ENCODE measurements at places on chromosomes 5 and 9. TPM values are rescaled to one million over a fixed set of nuclear protein-coding genes. Genes with fewer than 3 reads are reported as not detected.
A peak's percentile ranks its signal among the peaks of the same experiment; 100 is the strongest.

HAVCR2 gene
- total RNA-seq: not detected

SYK gene
- 0.74 TPM for total RNA-seq

TNFSF15 gene
- not detected for total RNA-seq

TAS2R1 gene
- not detected for total RNA-seq

IER5L gene
- 57.1 TPM for total RNA-seq

NOL8 gene
- total RNA-seq: 37.9 TPM

TMC1 gene
- total RNA-seq: not detected

- DNase-seq: no peak
Measured at GRCh38 chr5:91910655-91911054, 527.5 kb upstream of the ARRDC3 start.

GRCh38 chr9:75885652-75886051 is 4.8 kb upstream of the PCSK5 start:
- no peak for DNase-seq

GRCh38 chr9:130576176-130576575 is 3.2 kb upstream of the FUBP3 start:
- no peak for DNase-seq

DNA sequence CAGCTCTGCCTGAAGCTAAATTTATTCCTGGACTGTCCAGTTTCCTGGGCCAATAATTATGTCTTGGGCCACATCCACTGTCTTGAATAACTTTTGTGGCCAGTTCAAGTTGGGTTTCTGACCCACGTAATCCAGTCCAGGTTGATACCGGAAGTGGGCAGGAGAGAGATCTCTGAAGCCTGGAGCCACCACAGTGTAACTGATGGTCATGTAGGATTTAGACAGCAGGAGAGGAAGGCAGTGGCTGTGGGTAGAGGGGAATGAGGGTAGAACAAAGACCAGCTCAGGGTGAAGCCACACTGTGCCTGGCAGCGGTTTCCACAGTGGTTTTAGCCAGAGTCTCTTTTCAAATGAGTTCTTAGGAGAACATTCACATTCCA is 30.2 kb downstream of the SH3PXD2B start:
- DNase-seq: no peak

- peak; percentile 78 for DNase-seq
Measured at GRCh38 chr9:86486891-86487837, 133.0 kb upstream of the TUT7 start.

DNA sequence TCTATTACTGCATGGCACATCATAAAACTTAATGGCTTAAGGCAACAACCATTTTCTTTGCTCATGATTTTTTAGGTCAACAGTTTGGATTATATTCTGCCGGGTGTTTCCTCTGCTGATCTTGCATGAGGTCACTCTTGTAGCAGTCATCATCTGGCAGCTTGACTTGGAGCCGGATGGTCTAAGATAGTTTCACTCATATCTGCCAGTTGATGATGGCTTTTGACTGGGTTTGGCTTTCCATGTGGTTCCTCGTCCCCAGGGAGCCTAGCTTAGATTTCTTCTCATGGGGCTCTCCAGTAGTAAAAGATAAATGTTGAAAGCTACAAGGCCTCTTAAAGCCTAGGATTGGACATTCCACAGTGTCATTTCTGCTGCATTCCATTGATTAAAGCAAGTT is 27.4 kb downstream of the LNPEP start:
- DNase-seq: peak; percentile 81

DNA sequence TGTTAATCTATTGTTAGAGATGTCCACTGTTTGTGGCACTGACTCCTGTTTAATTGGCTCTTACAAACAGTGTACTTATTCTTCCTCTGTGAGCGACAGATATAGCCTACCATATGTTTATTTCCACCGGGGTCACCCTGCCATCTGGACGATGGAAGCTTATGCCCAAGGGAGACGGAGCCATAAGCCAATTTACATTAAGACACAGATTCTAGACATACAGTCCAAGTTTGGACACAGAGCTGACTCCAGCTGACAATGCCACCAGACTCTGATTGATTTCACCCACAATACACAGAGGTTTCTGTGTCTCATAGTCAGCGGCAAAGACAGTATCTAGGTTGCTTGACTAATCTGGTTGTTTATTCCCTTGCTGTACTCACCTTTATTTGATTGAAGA is 198.9 kb downstream of the ENC1 start:
- no peak for DNase-seq

- DNase-seq: no peak
Measured at GRCh38 chr9:136626066-136626725, 36.5 kb upstream of the EGFL7 start.

- no peak for DNase-seq
Measured at GRCh38 chr5:168446983-168447619, 39.2 kb upstream of the RARS1 start.

DNA sequence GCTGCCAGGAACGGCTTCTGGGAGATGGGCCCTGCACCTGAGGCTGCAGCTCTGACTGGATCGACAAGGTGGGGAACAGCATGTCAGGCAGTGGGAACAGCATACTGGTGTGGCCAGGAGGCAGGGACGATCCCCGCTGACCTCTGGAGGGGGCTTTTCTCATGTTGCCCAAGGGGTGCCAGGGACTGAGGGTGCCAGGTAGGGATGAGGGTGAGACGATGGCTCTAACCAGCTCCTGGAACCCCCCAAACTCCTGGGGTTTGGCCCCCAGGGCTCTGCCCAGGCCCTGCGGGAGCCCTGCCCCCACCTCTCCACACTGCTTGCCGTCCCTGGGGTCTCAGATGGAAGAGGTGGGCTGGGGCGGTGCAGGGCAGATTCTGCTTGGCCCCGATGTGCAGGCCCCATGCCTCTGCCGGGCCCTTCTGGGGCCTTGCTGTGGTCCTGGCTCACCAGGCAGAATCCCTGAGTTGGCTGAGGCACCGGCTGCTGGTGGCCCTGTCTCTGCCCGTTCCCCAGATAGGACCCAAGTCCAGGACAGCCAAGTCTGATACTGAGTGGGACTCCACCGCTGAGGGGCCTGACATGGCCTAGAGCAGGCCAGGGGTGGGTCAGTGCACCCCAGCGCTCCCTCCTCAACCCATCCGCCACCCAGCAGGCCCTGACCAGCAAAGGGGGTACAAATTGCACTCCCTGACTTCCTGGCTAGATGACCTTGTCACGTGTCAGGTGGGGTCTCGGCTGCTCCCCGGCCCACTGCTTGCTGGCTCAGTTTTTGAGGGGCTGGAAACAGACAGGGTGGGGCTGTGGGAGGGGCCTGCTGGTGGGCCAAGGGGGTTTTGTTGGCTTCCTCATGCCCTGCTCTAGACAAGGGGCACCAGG is 28.4 kb upstream of the RNF130 start:
- no peak for DNase-seq

DNA sequence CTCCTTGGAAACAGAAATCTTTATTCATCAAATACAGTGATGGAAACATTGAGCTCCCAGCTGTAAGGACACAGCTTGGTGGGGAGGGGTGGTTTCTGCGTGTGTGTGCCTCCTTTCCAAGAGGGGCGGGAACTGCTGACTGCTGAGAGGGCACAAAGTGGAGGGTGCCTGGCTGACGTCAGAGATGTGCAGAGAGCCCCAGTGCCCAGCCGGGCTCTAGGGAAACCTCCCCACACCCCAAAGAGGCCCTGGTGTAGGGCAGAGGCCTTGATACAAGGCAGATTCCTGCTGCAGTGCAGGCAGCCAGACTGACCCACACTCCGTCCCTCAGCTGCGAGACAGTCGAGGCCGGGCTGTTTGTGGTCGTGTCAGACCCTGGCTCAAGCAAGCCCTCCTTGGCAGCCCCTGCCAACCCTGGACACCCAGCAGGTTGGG is 191.0 kb downstream of the CACNA1B start:
- DNase-seq: no peak

GRCh38 chr5:86878250-86878649 is 260.5 kb downstream of the COX7C start:
- DNase-seq: no peak
